ENCODE measurements at places on chromosomes 6 and 20.
A peak's percentile ranks its signal among the peaks of the same experiment; 100 is the strongest.

GRCh38 chr6:3458706-3459421, 2.0 kb upstream of the SLC22A23 start:
- H3K4me3 ChIP-seq, result no peak overlapping the region
- no peak overlapping the region for H3K27ac ChIP-seq
- no peaks in the 10 kb centered on the region for H3K27me3 ChIP-seq
- H3K4me1 ChIP-seq, result peaks cover 20% of the 10 kb centered on the region

- H3K4me1 ChIP-seq, result peaks cover 19% of the 10 kb centered on the region
- H3K27ac ChIP-seq, result no peak overlapping the region
- H3K4me3 ChIP-seq, result no peak overlapping the region
Measured at GRCh38 chr20:23627501-23627900, 10.3 kb downstream of the CST3 start.

GRCh38 chr20:59350330-59351156, 50.1 kb downstream of the EDN3 start:
- no peaks in the 10 kb centered on the region for H3K36me3 ChIP-seq
- H3K4me3 ChIP-seq, result no peak overlapping the region
- H3K4me1 ChIP-seq, result no peaks in the 10 kb centered on the region

- no peak overlapping the region for H3K4me3 ChIP-seq
- no peak overlapping the region for H3K27ac ChIP-seq
- H3K27me3 ChIP-seq, result no peaks in the 10 kb centered on the region
Measured at GRCh38 chr6:161422710-161423680, 149.1 kb upstream of the AGPAT4 start.

- H3K36me3 ChIP-seq, result peaks cover 4% of the 10 kb centered on the region
- no peaks in the 10 kb centered on the region for H3K27me3 ChIP-seq
- peak overlapping the region; percentile 98 for H3K27ac ChIP-seq
- DNase-seq, result no peak
- H3K4me1 ChIP-seq, result peaks cover 7% of the 10 kb centered on the region
Measured at GRCh38 chr6:159762681-159763293, 942 bp downstream of the ACAT2 start.

- peaks cover 10% of the 10 kb centered on the region for H3K4me1 ChIP-seq
- no peaks in the 10 kb centered on the region for H3K27me3 ChIP-seq
- no peak overlapping the region for H3K4me3 ChIP-seq
- H3K36me3 ChIP-seq, result no peaks in the 10 kb centered on the region
- no peak overlapping the region for H3K27ac ChIP-seq
- no peak for DNase-seq
Measured at GRCh38 chr6:129099696-129100095, 216.8 kb downstream of the LAMA2 start.

GRCh38 chr20:34368547-34368946, 5.5 kb downstream of the ITCH start:
- no peak overlapping the region for H3K4me3 ChIP-seq
- peaks cover 12% of the 10 kb centered on the region for H3K36me3 ChIP-seq
- DNase-seq, result no peak
- no peak overlapping the region for H3K27ac ChIP-seq
- H3K4me1 ChIP-seq, result peaks cover 48% of the 10 kb centered on the region

DNA sequence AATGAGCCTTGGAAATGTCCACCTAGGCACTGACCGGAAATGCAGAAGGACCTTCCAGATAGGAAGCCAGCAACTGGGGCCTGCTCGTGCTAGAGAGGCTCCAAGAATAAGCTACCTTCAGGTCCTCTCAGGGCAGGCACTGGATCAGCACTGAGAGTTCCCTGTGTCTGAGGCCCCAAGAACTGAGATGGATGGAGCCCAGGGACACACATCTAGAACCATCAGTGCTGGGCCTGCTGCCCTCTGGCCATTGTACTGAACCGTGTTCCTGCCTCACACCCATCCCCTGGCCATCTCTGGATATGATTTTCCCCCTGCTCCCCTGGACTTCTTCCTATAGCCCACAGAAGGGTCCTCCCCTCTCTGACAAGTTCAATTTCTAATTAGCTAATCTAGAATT, 10.3 kb downstream of the BPIFA1 start:
- no peak overlapping the region for H3K27ac ChIP-seq
- DNase-seq, result no peak
- H3K4me3 ChIP-seq, result no peak overlapping the region
- H3K4me1 ChIP-seq, result no peaks in the 10 kb centered on the region

DNA sequence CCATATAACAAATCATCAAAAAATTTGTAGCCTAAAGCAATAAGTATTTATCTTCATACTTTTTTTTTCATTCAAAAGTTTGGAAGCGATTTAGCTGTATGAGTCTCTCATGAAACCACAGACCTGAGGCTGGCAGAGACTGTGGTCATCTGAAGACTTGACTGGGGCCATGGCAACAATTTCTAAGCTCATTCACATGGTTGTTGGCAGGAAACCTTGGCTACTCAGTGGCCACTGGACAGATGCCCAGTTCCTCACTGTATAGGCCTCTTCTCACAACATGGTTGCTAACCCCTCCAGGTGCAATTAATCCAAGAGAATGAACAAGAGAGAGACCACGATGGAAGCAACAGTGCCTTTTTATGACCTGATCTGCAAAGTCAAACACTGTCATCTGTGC, 235.9 kb downstream of the BTBD3 start:
- no peaks in the 10 kb centered on the region for H3K36me3 ChIP-seq
- no peak overlapping the region for H3K4me3 ChIP-seq
- no peak for DNase-seq
- H3K27me3 ChIP-seq, result no peaks in the 10 kb centered on the region
- no peaks in the 10 kb centered on the region for H3K4me1 ChIP-seq

- H3K4me3 ChIP-seq, result no peak overlapping the region
- H3K27ac ChIP-seq, result no peak overlapping the region
- H3K27me3 ChIP-seq, result no peaks in the 10 kb centered on the region
- no peaks in the 10 kb centered on the region for H3K36me3 ChIP-seq
- no peaks in the 10 kb centered on the region for H3K4me1 ChIP-seq
Measured at GRCh38 chr20:58810116-58810878, 40.4 kb downstream of the GNAS-AS1 start.

- no peaks in the 10 kb centered on the region for H3K27me3 ChIP-seq
- H3K4me1 ChIP-seq, result no peaks in the 10 kb centered on the region
- DNase-seq, result no peak
- no peak overlapping the region for H3K4me3 ChIP-seq
- no peak overlapping the region for H3K27ac ChIP-seq
Measured at GRCh38 chr6:105824732-105825131, 261.4 kb upstream of the PRDM1 start.
